ENCODE measurements at places on chromosomes 4 and X.

DNA sequence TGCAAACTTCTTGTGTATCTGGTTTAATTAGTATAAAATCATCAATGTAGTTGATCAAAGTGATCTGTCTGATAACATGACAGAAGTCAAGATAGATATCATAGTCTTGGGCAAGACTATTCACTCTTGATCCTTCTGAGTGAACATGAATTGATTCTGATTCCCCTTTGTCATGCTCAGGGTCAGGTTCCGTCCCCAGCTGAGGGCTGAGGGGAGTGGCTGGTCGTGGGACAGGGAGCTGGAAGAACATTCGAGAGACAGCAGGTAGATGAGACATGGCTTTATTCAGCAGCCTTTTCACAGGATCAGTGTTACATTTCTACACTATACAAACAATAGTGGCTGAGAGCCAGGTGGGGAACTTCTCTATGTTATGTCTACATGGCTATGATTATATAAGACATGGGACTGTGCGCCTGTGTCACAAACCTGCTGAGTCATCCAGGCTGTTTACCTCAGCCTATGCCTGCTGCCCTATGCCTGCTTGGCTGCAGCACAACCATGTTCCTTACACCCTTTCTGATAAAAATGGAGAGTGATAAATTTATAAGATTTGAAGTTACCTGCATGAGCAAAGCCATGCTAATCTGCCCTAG is 586.9 kb upstream of the NR3C2 start:
- DNase-seq, result no peak

DNA sequence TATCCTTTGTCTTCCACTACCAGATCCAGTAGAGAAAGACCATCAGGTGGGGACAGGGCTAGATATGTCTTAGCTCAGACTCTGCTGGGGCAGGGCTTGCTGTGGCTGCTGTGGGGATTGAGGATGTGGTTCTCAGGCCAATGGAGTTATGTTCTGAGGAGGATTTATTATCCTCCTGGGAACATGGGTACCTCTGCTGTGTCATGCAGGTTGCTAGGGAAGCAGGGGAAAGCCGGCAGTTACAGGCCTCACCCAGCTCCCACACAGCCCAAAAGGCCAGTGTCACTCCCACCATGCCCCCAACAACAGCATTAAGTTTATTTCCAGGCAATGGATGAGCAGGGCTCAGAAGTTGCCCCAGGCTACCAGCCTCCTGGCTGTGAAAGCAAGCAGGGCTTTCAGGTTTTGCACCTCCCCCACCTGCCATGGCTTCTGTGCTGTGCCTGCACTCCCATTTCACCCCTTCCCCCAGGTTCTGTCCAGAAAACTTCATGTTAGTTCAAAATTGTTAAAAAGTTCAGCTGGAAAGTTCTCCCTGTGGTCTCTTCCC is 879.9 kb downstream of the ARAP2 start:
- no peak for DNase-seq

- peak; percentile 81 for DNase-seq
These were observed 42.8 kb downstream of the IL21 start for GRCh38 chr4:122577808-122578781.

GRCh38 chr4:72302981-72303704 is 265.9 kb downstream of the ADAMTS3 start:
- DNase-seq, result peak; percentile 52

- no peak for DNase-seq
These were observed 694.8 kb upstream of the INTU start for GRCh38 chr4:126937846-126938422.

DNA sequence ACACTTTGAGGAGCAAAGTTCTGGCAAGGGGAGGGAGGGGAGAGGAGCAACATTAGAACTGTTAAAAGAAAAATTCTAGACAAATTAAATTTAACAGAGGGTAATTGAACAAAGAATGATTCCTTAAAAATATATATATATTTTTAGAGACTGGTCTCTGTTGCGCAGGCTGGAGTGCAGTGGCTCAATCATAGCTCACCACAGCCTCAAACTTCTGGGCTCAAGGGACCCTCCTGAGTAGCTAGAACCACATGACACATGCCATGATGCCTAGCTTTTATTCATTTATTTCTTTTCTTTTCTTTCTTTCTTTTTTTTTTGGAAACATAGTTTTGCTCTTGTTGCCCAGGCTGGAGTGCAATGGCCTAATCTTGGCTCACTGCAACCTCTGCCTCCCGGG is 19.1 kb upstream of the SPINK2 start:
- DNase-seq, result no peak

- DNase-seq, result no peak
These were observed 62.5 kb downstream of the KIAA0232 start for GRCh38 chr4:6845027-6845426.

DNA sequence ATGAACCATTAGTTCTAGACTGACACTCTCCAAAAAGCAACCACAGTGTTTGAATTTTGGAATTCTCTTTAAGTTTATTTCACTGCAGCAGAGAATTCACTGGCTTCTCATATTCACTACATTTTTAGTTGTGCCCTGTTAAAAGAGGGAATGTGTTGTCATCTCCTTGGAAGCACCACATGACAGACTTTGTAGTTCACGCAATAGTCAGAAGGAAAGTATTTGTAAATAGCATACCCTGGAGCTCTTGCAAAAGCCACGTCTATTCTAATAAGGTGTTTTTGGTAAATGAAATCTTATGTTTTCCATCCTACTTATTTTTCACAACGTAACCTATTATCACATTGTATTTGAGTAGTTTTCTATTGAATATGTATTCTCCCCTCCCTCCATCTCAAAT is 25.8 kb downstream of the DOCK11 start:
- DNase-seq, result no peak

DNA sequence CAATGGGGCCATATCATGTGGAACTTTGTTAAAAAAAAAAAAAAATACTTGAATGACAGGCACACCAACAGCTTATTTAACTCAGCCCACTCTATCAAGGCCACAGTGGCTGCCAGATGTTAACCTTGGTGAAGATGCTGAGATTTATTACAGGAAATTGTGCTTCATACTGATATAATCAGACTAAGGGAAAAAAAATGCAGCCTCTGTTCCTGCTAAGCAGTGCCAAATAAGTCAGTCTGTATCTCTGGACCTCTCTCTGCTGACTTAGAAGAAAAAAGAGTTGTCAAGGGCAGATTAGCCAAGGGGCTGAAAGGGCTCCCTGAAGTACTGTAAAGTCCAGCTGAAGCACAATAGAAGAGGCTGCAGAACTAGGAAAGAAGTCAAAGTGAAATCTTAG is 677.7 kb upstream of the HTR2C start:
- no peak for DNase-seq

- no peak for DNase-seq
These were observed 3.0 kb upstream of the SLC2A9 start for GRCh38 chr4:10024303-10024702.

GRCh38 chr4:107806196-107806595 is 18.5 kb upstream of the SGMS2 start:
- DNase-seq, result no peak

DNA sequence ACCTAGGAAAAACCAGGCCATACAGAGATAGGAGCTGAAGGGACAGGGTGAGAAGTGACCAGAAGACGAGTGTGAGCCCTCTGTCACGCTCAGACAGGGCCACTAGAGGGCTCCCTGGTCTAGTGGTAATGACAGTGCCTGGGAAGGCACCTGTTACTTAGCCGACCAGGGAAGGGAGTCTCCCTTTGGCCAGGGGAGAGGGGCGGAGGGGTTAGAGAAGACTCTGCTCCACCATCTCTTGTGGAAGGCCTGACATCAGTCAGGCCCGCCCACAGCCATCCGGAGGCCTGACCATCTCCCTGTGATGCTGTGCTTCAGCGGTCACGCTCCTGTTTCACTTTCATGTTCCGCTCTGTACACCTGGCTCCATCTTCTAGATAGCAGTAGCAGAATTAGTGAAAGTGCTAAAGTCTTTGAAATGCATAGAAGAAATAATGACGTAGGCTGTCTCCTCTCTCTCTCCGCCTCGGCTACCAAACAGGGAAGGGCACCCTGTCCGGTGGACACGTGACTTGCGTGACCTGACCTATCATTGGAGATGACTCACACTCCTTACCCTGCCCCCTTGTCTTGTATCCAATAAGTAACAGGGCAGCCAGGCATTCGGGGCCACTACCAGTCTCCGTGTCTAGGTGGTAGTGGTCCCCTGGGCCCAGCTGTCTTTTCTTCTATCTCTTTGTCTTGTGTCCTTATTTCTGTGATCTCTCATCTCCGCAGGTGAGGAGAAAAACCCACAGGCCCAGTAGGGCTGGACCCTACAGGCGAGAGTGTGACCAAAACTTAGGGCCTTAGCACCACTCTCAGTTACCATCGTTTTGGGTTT is 26.7 kb downstream of the HTT-AS start:
- DNase-seq, result peak; percentile 82

- no peak for DNase-seq
These were observed 44.2 kb downstream of the RTL9 start for GRCh38 chrX:110402850-110403221.

DNA sequence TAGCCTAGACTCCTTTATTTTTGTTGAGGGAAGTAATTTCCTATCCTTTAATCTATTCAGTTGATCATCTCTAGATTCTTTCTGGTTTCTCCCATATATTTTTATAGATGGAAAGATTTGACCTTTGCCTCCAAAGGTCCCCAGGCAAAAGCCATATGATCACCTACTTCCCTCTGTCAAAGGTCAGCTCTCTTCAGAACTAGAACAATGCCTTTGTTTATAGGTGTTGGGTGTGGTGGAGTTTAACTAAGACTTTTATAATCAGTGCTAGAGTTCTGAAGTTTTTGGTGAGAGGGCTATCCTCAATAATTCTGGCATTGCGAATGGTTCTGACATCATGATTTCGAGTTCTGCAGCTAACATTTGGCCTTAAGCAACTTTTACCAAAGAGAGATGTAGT is 19.0 kb upstream of the DCAF8L2 start:
- no peak for DNase-seq

- no peak for DNase-seq
These were observed 76.5 kb downstream of the ZNF518B start for GRCh38 chr4:10380735-10381134.

DNA sequence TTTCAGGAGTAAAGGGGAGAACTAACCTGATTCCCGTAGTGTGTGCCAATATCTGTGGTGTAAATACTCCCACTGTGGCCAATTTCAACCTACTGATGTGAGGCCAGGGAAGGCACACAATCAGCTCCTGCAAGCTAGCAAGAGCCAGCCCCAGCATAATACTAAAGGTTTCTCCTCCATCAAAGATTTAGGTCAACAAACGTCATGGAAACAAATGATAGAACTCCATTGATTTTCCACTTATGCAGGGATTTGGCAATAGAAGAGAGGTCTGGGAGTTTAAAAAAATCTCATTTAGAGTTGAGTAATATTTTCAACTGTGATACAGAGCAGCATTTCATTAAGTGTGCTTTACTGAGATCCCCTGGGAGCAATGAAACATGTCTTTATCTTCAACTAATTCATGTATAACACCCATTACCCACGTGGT is 15.8 kb upstream of the VEGFD start:
- no peak for DNase-seq

DNA sequence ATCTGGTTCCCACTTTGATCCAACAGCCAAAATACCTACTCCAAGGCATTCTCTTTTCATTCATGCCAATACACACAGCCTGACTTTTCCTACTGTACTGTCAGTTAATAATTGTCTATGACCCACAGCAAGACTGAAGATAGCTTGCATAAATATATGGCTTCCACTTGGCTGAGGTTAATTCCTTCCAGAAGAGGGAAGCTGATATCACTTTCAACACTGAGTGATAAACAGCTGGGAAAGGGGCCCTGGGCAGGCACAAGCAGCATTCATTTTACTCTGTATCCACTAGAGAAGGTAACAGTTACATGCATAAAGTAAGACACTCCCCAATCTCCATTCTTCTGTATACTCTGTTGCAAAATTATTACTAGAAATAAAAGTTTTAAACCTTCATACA is 200.2 kb upstream of the UGT8 start:
- no peak for DNase-seq

DNA sequence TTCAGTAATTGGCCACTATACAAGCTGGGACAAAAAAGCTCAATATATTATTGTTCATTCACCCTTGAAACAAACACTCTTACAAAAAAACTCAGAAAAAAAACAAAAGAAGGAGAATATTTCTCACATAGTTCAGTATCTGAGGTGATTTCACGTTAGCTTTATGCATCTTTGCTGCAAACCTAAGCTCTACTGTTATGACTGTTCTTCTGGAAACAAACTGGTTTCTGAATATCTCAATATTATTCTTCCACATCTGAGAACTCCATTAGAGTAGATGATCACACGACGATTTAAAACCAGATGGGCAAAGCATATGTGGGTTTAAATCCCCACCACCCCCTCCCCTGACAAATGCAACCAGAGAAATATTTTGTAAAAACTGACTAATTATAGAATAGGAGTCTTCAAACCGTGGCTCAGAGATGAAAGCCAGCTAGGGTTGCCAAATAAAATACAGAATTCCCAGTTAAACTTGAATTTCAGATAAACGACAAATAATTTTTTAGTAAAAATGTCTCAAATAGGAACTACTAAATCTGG is 182.0 kb upstream of the FAM241A start:
- no peak for DNase-seq

DNA sequence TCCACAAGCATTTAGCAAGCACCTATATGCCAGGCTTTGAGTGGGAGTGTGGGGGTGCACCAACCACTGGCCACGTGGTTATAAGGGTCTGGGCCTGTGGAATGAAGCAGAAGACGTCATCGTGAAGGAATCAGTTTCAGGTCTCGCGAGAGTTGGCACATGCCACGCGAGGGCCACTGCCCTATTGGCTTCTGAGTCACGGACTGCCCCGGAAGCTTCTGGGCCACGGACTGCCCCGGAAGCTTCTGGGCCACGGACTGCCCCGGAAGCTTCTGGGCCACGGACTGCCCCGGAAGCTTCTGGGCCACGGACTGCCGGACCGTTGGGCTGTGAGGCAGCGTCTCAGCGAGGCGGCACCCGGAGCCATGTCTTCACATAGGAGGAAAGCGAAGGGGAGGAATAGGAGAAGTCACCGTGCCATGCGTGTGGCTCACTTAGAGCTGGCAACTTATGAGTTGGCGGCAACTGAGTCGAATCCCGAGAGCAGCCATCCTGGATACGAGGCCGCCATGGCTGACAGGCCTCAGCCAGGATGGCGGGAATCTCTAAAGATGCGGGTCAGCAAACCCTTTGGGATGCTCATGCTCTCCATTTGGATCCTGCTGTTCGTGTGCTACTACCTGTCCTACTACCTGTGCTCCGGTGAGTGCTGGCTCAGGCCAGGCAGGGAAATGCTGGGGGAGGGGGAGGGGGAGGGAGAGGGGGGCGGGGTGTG is at the start of gene FMR1NB:
TSS of gene FMR1NB (plus strand) at position 300 of the 715 bp plus-strand sequence. CDS start at position 366, 66 bp downstream.
- DNase-seq, result no peak

GRCh38 chrX:1442016-1442665 is 10.6 kb downstream of the ASMTL start:
- DNase-seq, result no peak

- no peak for DNase-seq
These were observed 53.5 kb upstream of the TBC1D9 start for GRCh38 chr4:140809676-140810075.
